Choroid plexus epithelial cell (primary cell): ENCODE measurements at places on chromosomes 2 and 18.
A peak's percentile ranks its signal among the peaks of the same experiment; 100 is the strongest.

- peak; percentile 80 for DNase-seq
Observed at GRCh38 chr2:151071382-151071781, 190.3 kb downstream of the RBM43 start.

DNA sequence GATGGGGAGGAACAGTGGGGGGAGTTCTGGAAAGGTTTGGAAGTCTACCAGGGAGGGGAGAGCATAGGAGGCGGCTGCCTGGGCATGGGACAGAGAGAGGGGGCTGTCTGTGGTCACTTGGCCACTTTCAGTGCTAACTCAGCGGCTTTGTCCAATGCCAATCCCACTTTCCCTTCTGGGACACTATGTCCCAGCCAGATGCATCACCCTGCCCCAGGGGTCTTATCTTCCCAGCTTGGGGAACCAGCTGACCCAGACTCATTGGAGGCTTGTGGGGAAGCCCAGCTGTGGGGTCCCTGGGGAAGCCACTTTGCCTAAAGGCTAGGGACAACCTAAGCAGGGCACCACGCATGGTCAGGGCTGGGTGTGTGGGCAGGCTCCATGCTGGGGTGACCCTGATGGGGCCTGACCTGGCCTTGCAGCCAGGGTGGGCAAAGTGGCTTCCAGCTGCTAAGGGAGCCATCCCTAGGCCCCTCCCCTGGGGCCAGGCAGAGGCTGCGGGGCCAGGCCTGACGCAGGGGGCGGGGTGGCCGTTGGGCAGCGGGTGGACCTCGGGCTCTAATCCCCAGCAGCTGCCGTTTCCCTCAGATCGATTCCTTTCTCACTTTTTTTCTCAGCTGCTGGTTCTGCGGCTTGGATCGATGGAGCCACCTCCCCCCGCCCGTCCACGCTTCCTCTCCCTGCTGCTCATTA lies 1.6 kb upstream of the ASIC4 start:
- no peak for DNase-seq

DNA sequence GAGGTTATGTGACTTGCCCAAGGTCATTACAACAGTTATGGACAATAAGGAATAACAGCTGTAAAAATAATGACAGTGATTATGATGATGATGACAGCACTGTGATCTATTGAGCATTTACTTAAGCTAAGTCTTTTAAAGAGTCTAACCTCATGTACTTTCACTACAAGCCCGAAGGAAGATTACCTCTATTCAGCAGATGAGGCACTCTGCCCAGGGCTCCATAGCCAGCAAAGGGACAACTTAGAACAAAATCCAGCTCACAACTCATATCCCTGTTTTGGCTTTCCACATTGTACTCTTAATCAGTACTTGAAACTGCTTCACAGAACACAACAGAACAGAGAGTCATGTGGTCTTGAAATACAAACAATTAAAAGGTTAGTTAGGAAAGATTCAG lies 290.2 kb downstream of the ZNF385B start:
- DNase-seq: peak; percentile 7

GRCh38 chr2:84441036-84441435 lies 18.0 kb downstream of the SUCLG1 start:
- DNase-seq: peak; percentile 67

GRCh38 chr18:79485788-79486355 lies 90.1 kb downstream of the NFATC1 start:
- peak; percentile 89 for DNase-seq

- DNase-seq: no peak
Observed at GRCh38 chr18:21363348-21363747, 121.3 kb downstream of the GREB1L start.

DNA sequence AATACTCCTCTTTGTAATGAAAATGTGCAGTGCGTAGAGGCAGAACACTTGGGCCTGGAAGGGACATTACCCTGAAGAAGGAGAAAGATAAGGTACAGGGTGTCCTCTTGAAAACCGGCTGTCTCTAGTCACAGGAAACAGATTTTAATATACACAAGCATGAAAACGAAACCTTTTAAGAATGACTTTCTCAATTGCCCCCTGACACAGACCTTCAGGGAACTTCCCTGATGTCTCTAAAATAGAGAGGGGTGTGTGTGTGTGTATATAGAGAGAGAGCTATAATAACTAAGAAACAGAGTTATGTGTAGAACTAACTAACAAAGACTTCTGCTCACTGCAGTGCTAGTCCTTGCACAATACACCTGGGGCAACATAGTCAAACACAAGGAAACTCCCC lies 780.0 kb downstream of the CNTNAP5 start:
- DNase-seq: no peak

DNA sequence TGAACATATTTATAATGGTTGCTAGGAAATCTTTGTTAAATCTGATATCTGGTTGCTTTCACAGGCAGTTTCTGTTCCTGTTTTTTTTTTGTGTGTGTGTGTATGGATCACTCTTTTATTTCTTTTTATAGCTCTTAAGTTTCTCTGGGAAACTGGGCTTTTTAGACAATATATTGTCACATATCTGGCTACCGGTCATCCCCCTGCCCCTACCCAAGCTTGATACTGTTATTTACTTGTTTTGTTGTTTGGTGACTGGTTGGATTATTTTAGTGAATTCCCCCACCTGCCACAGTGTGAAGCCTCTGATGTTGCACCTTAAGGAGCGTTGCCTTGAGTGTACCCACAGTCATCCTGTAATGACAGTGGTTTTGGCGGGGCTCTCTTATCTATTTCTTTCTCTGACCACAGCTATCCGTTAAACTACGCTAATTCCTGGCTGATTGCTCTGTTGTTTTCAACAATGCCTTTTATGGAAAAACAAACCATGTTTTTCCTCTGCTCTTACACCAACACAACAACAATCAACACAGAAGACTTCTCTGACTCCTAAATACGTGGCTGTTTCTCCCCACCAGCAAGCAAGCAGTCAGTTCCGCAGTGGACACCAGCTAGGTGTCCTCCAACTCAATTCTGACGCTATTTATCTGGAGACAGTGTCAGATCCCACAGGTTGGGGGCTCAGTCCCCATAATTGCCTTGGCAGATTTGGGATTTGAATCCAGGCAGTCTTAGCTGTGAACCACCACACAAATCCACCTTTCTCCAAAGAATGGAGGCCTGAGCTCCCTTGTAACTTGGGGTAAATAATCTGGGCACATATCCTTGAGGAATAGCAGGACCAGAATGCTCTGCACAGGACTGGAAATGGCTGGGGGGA lies 10.9 kb downstream of the GNLY start:
- peak; percentile 36 for DNase-seq

- DNase-seq: peak; percentile 64
Observed at GRCh38 chr2:27857417-27858172, 32.6 kb downstream of the RBKS start.

DNA sequence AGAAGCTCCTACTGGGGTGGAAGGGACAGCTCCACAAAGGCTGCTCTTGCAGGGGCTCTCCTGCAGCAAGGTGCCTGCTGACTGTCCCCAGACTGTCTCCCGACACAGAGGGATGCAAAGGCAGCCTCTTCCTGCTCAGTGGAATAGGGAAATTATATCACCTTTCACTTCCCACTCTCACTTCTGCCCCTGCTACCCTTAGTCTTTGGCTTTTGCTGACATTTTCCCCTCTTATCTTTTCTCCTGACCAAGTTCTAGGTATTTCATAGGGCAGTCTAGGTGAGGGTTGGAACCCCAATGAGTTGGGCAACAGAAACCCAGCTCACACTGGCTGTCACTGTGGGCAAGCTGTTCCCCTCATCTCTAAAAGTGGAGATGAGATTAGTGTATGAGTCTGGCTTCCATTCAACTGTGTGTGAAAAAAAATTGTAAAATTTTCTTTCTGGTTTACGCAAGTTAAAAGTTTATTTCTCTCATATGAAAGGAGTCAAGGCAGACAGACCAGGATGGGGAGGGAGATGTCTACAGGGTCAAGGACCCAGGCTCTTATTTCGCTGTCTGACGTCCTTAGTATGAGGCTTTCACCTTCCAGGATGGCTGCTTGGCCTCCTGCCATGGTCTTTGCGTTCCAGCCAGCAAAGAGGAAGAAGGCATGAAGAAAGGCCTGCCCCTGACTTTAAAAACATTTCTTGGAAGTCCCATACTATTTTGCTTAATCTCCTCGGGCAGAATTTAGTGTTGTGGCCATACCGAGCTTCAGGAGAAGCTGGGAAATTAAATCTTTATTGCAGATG lies 7.5 kb upstream of the MOCOS start:
- peak; percentile 98 for DNase-seq

DNA sequence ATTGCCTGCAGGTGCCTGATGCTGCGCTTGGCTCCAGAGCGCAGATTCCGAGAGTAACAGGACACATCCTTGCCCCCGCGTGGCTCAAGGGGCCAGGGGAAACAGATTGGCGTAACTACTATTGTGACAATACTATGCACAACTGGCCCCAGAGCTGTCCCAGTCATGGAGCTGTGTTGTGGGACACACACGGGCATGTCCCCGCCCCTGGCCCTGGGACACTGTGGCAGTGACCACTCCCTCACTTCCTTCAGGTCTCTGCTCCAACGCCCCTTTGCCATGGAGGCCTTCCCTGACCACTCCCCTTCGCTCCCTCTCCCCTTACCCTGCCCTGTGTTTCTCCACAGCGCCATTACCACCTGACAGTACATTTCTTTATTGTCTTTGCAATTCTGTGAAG lies 132.1 kb downstream of the SMAD2 start:
- DNase-seq: no peak

DNA sequence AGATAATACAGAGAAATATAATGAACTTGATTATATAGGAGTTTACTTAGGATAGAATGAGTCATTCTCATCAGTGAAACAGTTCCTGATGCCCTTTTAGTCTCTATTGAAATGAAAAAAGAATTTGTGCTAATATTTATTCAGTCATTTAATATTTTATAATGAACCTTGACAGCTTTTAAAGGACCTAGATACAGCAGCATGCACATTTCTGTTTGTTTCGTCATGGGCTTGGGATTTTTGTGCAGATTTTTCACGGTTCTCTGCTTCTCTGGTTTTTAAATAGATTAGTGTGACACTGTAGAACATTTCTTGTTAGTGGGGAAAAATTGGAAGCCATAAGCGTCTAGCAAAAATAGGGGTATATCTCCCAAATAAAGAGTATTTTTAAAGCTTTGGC lies 60.7 kb downstream of the NABP1 start:
- DNase-seq: no peak

- peak; percentile 80 for DNase-seq
Observed at GRCh38 chr2:200310545-200310971, 4.1 kb downstream of the SPATS2L start.

- DNase-seq: peak; percentile 33
Observed at GRCh38 chr18:41532344-41533086, 422.5 kb upstream of the PIK3C3 start.

DNA sequence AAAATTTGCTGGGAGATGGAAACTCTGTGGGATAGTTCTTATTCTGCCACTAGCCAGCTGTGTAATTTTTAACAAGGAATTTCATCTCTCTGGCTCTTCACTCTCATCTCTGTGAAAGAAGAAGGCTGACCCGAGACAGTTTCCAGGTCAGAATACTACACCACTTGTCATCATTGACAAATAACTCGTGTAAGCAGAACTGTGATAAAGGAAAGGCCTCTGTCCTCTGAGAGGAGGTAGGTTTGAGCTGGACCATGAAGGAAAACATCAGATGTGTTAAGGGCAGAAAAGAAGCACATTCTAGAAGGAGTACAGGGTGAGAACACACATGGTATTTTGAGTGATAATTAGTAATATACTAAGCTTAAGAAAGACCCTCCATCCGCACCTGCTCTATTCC lies 211.4 kb upstream of the DDX18 start:
- DNase-seq: no peak

DNA sequence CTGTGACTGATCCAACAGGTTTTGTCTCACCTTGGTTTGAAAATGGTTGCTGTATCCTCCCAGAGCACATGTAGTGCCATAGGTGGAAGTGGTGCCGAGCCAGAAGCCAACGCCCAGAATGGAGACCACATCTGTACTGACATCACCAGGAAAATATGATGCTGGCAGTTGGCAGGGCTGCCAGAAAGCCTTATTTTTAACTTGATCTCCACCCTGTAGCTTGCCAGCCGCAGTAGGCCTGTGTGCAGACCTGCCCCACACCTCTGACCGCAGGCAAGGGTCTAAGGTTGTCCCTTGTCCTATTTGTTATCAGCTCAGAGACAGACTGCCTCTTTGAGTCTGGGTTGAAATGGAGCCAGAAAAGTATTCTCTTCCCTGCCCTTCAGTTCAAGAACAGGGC lies 123.5 kb upstream of the EML6 start:
- no peak for DNase-seq

- no peak for DNase-seq
Observed at GRCh38 chr2:112795774-112796173, 11.5 kb upstream of the IL1A start.

- DNase-seq: no peak
Observed at GRCh38 chr2:239611222-239611795, 210.5 kb upstream of the HDAC4 start.

DNA sequence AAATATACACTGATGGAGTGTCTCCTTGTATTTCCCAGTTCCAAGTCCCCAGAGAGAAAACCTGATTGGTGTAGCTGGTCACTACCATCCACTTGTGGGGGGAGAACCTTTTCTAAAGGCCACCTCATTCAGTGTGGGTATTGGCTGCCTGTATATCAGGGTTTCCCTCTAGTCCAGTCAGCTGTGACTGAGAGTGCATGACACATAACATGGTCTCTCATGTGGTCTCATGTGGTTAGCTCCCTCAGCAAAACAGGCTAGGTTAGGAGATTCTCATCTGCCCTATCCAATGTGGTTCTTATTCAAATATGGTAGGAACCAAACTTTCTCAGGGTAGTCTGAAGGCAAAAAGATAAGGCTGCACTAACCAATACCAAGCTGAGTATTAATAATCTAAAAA lies 4.1 kb upstream of the GORASP2 start:
- no peak for DNase-seq

GRCh38 chr2:54897420-54898310 lies 152.6 kb downstream of the RTN4 start:
- DNase-seq: peak; percentile 9

DNA sequence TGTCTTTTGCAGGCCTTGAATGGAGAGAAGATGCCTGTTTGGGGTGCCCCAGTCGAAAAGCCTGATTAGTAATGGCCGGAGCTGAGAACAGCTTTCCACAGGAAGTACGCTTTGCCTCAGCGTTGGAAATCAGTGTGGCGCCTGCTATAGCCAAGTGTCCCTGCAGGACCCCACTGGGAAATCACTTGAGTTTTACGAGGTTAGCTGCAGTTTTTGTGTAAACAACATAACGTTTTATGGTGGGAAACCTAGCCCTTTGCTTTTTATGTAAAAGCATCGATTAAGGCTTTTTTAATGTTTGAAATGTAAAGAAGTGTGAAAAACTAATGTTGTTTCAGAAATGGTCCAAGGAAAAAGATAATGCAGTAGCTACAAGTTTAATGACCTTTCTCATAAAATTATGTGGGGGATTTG lies 234.2 kb downstream of the TTC32 start:
- no peak for DNase-seq

GRCh38 chr18:3966246-3966641 lies 488.9 kb downstream of the DLGAP1 start:
- DNase-seq: no peak

- peak; percentile 21 for DNase-seq
Observed at GRCh38 chr2:163353551-163353950, 382.3 kb downstream of the FIGN start.
